ENCODE measurements at places on chromosomes 12 and 14.

DNA sequence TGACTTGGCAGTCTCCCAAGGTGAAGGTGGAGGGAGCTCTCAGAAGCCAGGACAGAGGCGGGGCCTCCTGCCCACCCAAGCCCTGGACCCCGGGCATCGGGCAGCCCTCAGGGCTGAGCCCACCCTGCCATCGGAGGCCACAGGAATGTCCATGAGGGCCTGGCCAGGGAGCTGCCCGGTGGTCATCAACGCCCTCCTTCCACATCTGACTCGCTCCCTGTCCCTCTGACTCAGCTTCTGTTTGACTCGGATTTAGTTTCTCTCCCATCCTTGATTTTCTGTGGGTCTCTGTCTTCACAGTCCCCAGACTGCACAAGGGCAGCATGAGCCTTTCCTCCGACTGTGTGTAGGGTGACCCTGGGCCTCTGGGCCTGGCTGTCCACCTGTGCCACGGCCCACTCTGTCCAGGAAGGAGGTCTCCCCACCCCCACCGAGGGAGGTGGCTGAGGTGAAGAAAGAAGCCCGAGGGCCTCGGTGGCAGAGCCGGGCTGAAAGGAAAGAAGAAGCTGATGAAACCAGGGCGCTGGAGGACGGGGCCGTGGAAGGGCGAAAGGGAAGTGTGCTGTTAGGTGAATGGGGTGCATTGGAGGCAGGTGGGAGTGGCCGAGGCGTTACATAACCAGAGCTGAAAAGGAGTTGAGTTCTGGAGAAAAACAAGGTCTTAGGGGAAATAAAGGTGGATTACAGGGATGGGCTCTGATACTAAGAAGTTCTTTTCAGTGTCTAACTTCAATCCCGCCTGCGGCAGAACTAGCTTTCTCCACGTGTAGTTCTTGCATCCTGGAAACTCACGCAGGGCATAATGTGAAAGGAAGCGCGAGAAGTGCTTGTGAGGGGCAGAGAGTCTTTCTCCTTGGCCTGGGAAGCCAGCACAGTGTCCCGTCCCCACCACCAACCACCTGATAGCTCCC, 16.7 kb upstream of the TMEM106C start:
- peaks cover 4% of the 10 kb centered on the region for H3K4me1 ChIP-seq
- H3K4me3 ChIP-seq: no peak overlapping the region
- no peak overlapping the region for H3K27ac ChIP-seq
- H3K36me3 ChIP-seq: no peaks in the 10 kb centered on the region

DNA sequence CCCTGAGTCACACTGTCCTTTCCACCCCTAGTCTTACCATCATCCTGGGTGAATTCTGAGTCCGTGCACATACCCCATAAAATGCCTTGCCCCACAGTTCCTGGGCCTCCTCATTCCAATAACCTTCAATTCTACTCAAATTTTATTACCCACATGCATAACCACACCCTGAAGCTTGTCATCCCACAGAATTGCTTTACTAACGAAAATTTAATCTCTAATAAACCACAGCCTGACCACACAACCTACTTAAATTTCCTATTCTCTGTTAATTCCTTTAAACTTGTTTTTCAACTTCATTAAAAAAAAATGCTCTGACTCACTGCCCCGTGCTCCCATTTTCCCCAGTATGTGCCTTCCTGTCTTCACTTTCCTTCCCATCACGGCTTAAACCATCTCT, 205.9 kb downstream of the PHLDA1 start:
- H3K27ac ChIP-seq: no peak overlapping the region
- DNase-seq: no peak
- H3K36me3 ChIP-seq: no peaks in the 10 kb centered on the region
- no peak overlapping the region for H3K4me3 ChIP-seq
- no peaks in the 10 kb centered on the region for H3K4me1 ChIP-seq
- peaks cover 16% of the 10 kb centered on the region for H3K27me3 ChIP-seq

- no peaks in the 10 kb centered on the region for H3K27me3 ChIP-seq
- H3K36me3 ChIP-seq: no peaks in the 10 kb centered on the region
- no peak overlapping the region for H3K4me3 ChIP-seq
- DNase-seq: peak; percentile 40
- H3K27ac ChIP-seq: no peak overlapping the region
Observed at GRCh38 chr12:91722072-91722471, 423.6 kb downstream of the BTG1 start.

DNA sequence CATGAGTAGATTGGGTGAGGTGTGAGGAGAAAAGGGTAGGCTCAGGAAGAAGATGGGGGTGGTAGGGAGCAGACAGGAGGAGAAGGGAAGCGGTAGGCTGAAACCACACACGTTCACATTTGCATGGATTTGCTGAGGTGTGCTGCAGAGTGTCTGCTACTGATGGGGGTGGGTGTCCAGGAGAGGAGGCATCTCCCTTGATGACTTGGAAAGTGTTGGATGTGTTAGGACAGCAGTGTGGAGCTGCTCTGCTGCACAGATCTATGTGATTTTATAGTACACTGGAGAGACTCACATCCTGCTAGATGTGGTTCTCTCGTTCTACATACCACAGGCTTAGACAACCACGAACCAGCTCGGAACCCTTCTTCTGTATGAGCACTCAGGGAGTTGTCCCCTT, 9.3 kb downstream of the ZFHX2 start:
- H3K36me3 ChIP-seq: no peaks in the 10 kb centered on the region
- no peaks in the 10 kb centered on the region for H3K27me3 ChIP-seq
- no peak overlapping the region for H3K27ac ChIP-seq
- H3K4me1 ChIP-seq: no peaks in the 10 kb centered on the region
- DNase-seq: no peak
